ENCODE measurements at places on chromosomes 12 and 14. TPM values are rescaled to one million over a fixed set of nuclear protein-coding genes. Genes with fewer than 3 reads are reported as not detected.

Gene TAPBPL
- 21.1 TPM for total RNA-seq

Gene MAP3K9
- total RNA-seq = 27.4 TPM

DNA sequence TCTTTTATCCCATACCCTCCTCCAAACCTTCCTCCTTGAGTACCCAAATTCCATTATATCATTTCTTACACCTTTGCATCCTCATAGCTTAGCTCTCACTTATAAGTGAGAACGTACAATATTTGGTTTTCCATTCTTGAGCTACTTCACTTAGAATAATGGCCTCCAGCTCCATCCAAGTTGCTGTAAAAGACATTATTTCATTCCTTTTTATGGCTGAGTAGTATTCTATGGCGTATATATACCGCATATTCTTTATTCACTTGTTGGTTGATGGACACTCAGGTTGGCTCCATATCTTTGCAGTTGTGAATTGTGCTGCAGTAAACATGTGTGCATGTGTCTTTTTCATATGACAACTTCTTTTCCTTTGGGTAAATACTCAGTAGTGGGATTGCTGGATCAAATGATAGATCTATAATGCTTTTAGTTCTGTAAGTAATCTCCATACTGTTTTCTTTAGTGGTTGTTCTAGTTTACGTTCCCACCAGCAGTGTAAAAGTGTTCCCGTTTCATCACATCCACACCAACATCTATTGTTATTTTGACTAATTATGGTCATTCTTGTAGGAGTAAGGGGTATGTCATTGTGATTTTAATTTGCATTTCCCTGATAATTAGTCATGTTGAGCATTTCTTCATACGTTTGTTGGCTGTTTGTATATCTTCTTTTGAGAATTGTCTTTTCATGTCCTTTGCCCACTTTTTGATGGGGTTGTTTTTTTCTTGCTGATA is 10.1 kb downstream of the RAB21 start:
- no peak for DNase-seq

Gene TEAD4
- total RNA-seq = 21.6 TPM

- no peak for DNase-seq
These were observed 895 bp downstream of the SLC7A8 start for GRCh38 chr14:23182372-23183157.

Data from type B pancreatic cell (in vitro differentiated cells).